NCI-H1092 (cell line): ENCODE measurements at places on chromosomes 3 and 15.

DNA sequence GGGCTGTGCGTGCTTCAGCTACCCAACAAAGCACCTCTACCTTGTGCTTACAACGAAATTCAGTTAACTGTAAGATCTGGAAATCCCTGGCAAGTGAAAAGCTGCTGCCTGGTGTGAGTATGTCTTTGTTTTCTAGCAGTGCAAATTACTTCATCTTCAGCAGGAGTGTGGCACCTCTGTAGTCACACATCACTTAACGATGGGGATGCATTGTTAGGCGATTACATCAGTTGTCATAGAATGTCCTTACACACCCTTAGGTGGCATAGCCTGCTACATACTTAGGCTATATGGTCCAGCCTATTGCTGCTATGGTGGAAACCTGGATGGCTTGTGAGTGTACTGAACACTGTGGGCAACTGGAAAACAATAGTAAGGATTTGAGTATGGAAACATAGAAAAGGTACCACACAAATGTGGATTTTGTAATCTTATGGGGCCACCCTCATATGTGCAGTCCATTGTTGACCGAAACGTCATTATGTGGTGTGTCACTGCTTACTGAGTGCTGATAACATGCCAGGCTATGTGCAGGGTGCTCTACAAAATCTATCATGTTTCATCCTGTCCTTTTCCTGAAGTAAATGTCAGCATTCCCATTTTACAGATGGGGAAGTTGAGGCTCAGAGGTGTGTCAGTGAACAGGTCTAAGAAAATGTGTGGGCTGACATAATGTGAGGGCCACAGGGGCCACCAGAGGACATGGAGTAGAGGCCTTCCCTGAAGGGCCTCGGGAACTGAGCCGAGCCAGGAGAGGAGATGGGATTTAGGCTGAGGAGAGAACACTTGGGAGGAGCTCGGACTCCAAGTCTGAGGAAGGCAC is 173.5 kb downstream of the VGLL4 start:
- no peak for DNase-seq

DNA sequence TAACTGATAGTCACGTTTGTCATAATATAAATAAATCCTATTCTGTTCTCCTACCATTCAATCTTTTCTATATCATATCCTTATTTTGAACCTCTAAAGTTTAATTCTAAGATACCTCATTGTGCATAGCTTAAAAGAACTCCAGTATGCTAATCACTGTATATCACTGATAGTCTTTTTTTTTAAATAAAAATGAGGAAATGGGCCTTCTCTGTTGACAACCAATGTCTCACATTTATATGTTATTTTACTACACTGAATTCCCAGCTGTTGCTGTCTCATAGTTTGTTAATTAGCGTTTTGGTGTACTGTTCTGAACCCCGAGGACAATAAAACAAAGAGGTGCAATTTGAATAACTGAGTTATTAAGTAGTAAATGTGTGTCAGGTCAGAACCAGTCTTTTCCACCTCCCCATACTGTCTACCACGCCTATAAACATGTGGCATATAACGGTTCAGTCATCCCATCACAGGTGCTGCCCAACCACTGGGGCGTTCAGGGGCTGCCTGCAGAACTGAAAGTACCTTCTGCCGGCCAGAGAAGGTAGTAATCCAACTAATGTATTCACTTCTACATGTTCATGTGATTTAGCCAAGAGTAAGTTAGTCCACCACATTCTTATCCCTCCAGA is 14.9 kb downstream of the CBLB start:
- DNase-seq = no peak

DNA sequence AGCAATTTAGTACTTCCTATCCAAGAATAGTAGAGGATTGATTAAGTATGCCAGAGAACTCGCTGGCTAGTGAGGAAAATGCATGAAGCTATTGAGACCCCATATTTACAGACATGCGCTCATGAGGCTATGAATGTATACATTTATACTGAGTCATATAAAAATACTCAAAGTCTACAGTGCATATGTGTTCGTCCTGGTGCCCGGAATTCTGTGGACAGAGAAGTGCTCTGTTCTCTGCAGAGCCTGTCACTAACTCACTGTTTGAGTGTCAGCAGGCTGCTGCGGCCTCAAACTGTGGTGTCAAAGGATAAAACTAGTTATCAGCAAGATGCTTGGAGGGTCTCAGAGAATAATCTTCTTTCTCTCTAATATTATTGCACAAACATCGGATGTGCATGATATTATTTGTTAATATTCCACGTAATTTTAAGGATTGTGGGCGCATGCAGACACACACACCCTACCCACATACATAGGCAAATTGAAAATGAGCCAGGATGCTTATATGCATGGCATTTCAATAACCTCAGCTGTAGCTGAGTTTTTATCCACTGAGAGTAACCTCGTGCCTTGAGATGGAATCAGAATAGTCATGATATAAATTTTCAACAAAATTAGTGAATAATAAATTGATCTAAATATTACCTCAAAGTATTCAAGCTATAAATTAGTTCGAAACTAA is 50.0 kb upstream of the TSC22D2 start:
- no peak for DNase-seq

GRCh38 chr3:39501968-39502837 is 34.7 kb downstream of the MOBP start:
- DNase-seq = no peak

DNA sequence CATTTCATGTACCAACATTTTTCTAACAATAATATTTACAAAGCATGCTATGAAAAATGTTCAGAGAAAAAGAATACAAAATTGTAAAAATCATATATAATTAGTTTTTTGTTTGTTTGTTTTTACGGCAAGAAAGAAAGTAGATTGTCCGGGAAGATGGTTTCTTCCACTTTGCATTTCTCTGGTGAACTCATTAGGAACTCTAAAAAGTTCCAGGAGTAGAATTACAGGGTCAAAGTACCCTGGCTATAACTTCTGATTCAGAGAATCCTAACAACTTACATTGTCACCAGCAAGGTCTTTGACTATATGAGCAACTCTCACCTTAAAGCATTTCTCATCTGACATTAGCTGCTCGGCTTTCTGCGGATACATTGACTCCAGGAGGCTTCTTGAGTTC is 196.7 kb downstream of the PDE8A start:
- no peak for DNase-seq

- DNase-seq = no peak
Measured at GRCh38 chr15:61653110-61653509, 407.1 kb downstream of the VPS13C start.

DNA sequence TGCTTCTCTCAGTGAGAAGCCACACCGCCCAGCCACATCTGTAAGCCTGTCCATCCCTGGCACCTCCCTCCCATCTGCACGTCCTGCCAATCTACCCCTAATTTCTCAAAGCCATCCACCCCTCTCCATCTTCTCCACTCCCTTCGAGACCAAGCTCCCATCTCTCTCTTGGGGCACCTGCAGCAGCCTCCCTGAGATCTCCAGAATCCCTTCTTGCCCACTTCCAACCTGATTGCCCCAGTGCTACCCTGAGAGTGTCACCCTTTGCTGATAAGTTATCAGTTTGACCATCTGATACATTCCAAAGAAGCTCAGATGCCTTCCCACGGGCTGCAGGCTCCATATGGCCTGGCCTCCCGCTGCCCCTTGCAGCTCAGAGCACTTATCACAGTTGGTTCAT is 496.1 kb downstream of the SHQ1 start:
- DNase-seq = no peak

GRCh38 chr3:25900161-25900560 is 110.3 kb downstream of the OXSM start:
- DNase-seq = no peak

GRCh38 chr3:177687291-177687690 is 490.0 kb upstream of the TBL1XR1 start:
- no peak for DNase-seq

DNA sequence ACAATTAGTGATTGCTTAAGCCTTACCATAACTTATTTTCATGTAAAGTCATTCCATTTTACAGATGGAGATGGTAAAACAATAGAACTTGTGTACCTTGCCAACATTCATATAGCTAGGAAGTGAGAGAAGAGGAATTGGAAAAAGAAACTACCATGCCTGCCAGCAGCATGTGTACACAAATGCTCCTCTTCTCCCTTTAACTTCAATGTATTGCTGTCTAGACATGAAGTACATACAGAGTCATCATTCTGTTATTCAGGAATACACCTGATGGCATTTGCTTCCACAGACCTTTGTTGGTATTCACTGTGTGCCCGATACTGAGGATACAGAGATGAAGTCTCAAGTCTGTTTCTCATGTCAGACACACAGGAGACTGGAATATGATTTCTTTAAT is 7.1 kb upstream of the TMEM207 start:
- no peak for DNase-seq

GRCh38 chr3:179731544-179731943 is 78.7 kb downstream of the USP13 start:
- no peak for DNase-seq

GRCh38 chr15:66057089-66057488 is 187.8 kb downstream of the RAB11A start:
- DNase-seq = no peak
